ENCODE measurements at places on chromosomes 7 and 10.

DNA sequence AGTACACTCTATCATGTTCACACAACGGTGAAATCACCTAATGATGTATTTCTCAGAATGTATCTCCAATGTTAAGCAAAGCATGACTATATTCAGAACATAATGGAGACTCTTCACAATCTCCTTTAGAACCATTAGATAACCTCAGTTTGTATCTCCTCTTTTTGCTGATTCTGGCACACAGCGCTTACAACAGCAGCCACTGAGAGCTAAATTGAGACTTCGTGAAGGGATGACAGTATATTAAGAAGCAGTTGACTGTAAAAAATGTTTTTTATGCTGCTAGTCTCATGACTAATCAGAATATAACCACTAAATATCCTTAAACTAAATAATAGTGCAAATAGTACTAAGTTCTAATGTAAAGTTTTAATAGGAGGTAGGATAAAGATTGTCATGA is 46.9 kb downstream of the KMT2E start:
- DNase-seq, result no peak

DNA sequence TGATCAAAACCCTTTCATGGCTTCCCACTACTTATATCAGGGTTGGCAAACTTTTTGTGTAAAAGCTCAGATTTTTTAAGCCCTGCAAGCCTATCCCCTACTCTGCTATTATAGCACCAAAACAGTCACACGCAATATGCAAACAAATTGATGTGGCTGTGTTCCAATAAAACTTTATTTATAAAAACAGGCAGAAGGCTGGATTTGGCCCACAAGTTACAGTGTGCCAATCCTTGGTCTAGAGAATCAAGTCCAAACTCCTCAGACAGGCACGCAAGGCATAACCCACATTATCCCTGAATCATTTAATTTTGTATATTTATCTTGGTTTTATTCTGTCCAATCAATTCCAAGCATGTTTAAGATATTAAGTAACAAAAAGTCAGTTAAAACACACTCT is 71.9 kb downstream of the SGMS1 start:
- DNase-seq, result no peak

DNA sequence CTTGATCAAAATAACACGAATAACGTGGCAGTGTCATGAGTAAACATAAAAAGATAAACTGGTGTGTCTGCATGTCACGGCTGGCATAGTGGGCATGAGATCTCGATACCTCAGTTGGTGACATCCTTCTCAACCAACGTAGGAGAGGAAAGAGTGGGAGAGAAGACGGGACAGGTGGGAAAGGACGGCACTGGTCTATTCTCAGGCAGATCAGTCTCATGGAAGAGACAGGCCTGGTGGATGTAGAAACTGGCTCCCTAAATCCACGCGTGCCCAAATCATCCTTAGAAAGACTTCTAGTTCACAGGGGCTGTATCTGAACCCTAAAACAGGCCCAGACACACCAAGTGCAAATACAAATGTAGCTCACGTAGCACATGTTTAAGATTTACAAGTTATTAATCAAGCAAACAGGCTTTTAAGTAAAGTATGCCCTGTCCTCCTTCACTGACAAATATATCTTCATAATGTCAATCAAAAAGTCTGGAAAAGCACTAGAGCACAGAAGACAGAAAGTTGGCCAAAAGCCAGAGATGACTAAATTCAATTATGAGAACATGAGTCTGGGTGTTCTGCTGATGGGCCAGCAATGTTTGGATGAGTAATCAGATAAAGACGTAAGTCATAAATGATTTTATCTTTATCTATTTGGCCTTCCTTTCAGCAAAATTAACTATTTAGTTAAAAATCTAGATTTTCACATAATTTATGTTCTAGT is 56.3 kb downstream of the SFMBT2 start:
- no peak for DNase-seq

DNA sequence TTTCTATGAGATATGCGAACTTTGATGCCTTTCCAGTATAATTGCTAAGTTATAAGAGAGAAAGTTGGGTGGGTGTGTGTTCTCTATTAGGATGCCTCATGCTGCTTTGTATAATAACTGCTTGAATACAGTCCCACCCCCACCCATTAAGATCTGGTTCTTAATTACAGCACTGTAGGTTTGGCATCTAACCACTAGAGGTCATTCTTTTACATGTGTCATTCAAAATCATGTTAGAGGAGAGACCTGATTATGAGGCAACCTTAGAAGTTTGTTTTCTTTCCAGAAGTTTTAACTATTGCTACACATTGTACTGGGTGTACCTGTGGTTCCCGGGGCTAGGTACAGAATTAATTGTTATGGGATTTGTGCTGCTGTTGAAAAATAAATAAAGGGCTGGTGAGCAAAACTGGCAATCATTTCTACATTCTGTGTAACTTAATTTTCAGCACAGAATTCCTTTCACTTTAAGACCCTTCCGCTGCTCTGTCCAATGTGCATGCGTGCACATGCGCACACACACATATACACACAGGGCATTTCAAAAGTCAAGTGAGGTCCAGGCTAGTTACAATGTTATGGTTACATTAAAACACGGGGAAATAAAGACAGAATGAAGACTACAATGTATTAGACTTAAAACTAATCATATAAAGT is 1156.3 kb downstream of the SORCS3 start:
- no peak for DNase-seq

DNA sequence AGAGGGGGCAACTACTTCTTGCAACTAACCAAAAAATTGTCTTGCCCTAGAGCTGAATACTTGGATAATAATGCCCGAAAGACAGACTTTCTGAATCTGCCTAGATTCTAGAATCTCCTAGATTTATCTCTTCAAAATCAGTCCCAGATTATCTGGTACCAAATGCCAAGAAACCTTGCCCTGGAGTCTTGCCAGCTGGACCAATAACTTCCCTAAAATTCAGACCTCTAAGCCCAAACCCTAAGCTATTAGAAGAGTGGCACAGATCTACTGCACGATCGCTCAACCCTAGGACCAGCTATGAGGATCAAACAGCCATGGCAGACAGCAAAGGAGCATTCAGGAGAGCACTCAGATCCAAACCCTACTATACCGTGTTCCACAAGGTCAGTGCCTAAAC is 45.0 kb downstream of the ARMH3 start:
- no peak for DNase-seq

GRCh38 chr10:61708846-61709245 is 46.1 kb downstream of the CABCOCO1 start:
- no peak for DNase-seq

Measured in BJ (cell line).